ENCODE measurements at places on chromosomes 1 and 21.

DNA sequence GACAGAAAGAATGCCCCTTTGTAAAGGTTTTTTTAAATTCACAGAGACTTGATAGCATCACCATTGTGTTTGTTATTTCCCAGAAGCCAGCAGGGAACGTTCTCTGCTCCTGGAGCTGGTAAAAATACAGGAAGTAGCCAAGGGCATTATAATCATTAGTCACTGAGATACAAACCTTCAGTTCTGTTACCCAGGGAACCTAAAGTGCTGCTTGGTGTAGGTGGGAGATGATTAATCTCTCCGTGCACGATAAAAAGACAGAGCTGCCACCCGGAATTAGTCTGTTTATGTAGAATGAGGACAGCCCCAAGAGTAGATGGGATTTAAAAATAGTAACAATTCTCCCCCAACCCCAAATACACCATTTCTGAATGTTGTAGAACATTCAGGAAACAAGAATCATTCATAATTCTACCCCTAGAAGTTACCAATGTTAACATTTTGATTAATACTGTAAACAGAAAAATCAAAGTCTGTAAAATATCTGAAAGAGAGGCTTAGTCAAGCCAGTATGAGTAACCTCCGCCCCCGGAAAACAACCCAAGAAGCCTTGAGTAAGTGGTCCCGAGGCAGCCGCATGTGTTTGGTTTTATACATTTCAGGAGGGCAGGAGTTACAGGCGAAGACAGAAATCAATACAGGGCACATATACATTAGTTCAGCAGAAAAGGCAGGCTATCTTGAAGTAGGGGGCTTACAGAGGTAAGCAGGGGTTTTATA lies 45.3 kb upstream of the CTBS start:
- no peak for DNase-seq

DNA sequence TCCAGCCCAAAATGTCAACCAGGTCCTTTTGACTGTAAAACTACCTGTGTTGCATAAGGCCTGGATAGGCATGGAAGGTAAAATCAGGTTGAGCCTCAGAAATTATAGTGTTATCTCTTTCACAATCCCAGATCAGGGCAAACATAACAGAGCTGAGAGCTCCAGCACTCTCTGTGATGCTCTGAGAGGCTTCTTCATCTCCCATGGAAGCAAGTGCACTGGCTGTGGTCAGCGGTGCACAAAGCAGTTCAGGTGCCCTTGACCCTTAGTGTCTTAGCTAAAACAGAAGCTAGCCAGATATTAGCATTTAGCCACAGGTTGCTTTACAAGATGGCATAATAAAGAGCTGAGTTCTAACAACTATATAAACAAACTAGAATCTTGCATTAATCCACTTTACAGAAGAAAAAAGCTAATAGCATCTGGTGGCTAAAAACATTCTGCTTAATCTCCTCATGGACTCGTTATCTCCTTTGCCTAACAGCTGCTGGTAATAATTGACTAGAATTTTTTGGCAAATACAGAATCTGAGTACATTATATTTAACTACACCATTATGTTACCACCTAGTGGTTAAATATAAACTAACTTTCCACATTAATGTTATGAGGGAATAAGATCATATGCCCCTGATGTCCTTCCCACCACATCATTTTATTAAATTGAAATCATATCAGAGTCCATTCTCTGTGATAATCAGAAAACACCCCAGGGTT lies 25.6 kb upstream of the POGK start:
- DNase-seq: no peak

DNA sequence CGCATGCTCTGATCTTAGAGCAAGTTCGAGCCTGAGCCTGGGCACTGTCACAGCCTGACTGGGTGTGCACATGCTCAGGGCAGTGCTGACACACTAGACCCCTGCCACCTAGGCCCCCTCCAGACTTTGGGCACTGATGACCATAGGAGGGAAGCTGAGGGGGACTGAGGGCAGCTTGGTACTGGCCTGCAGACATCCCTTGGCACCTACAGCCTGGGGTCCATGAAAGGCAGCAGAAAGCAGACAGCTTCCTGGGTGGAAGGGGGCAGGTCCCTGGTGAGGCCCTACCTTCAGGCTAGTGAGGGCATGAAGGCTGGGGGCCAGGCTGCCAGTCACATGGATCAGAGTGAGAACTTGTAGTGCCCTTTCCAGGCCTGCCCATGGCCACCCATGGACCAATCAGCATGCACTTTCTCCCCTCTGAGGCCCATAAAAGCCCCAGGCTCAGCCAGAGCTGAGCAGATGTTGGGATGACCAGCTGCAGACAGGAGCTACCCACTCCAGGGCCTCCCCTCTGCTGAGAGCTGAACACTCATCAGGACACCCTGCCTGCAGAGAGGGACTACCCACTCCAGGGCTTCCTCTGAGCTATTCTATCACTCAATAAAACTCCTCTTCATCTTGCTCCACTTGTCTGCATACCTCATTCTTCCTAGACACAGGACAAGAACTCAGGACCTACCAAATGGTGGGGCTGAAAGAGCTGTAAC lies 680.8 kb downstream of the MATN1 start:
- DNase-seq: no peak

DNA sequence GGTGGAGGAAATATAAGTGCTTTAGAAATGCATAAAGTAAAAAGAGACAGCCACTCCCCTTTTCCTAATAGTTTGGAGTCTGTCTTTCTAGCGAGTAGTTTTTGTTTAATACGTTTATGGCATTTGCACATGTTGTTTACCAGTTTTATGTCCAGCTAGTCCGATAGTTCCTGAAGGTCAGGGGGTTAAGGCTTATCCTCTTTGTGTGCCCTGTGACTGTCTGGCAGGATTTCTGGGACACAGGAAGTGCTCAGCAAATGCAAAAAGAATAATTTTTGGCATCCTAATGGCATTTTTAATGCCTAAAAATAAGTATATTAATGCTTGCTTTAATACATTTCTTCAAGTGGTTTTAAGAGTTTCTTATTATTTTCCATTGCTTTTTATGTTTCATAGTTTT lies 58.4 kb downstream of the DYRK1A start:
- DNase-seq: no peak

DNA sequence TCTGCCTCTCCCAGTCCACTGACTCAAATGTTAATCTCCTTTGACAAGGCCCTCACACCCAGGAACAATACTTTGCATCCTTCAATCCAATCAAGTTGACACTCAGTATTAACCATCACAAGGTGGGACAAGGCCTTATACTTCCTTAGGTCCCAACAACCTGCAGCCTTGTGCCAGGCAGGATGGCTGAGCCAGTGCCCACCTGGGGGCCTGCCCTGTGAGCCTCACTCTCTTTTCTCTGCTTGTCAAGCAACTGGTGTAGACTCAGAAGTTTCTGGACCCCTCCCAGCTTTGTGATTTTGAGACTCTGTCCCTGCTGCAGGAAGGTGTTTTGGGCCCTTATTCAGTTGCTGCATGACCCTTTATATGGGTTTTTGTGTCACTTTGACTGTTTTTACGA lies 310.0 kb upstream of the C1orf174 start:
- DNase-seq: no peak

DNA sequence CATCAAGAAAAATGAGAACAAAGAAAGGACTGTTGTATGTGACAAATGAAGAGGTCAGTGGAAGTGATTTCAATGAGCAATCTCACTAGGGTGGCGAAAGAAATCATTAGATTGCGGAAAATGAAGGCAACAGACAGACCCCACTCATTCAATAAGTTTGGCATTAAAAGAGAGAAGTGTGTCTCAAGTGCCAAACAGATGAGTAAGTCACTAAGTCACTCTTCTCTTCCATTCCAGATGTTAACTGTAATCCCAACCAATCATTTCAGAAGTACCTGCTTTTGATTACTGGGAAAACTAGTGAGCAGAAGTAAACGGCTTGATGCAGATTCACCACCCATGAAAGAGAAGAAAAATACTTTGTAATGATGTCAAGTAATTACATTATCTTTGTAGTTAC lies 144.3 kb upstream of the PRMT6 start:
- no peak for DNase-seq

- DNase-seq: peak; percentile 29
Observed at GRCh38 chr1:65309304-65310077, at the start of gene DNAJC6. Gene DNAJC6, plus strand, starts transcription at chr1:65309543. Its CDS starts 203 bp downstream, at chr1:65309746.

DNA sequence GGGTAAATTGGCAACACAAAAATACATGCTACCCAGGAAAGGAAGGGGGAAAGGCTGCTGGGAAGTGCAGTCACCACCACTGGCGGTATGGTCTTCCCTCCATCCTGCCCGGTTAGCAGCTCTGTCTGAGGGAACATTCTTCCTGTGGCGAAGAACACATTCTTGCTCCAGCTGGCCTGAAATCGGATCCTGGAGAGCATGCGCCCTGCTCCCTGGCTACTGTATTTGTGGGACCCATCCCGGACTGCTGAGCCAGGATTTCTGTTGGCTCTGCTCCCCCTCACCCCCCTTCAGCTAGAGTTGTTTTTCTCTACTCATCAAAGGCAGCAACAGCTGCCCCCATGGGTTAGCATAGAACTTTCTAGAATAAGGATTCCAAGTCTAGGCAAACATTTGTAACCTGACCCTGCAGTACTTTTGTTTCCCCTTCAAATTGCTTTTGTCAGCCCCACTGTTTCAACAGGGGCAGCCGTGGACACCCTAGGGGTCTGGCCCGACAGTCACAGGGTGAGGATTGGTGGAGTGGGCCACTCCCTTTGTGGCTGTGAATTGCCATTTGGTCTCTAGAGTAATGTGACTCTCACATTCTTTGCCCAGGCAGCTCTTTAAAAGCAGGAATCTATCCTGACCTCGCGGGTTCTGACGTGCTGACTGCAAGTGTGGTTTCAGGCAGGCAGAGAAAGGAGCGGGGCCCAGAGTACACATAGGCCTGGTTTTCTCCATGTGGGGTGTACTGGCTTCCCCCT lies 157.7 kb downstream of the TOMM20 start:
- DNase-seq: peak; percentile 89

GRCh38 chr21:30842990-30843389 lies 13.4 kb upstream of the KRTAP7-1 start:
- no peak for DNase-seq

- no peak for DNase-seq
Observed at GRCh38 chr1:199310708-199311107, 671.9 kb downstream of the PTPRC start.

- DNase-seq: no peak
Observed at GRCh38 chr1:240465531-240465940, 146.4 kb downstream of the GREM2 start.

DNA sequence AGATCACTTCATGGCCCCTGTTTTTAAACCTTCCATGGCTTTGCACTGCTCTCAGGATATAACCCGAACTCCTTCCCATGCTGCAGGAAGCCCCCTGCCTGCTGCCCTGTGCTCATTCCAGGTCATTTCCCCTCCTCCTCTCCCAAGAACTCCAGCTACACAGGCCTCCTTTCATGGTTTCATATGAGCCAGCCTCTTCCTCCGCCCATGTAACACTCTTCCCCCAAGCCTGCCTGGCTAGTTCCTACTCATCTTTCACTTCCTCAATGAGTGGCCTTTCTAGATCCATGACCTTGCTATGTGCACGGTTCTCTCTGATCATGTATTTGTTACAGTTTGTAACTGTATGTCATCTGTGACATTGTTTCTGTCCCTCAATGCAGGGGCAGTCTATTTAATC lies 3.1 kb upstream of the NCF2 start:
- DNase-seq: no peak

DNA sequence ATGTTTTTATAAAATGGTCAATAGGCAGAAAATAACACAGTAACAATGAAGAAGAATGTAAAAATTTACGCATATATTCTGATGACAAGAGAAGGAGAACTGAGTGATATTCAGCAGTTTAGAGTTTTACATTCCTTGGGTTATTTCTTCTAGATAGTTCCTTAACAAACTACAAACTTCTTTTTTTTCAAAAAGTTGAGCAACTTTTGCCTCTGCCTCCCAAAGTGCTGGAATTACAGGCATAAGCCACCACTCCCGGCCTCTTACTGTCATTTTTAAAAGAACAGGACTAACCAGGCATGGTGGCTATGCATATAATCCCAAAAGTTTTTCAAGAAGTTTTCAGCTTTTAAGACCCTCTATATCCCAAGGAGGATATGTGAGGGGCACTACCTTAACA lies 32.9 kb downstream of the ARNT start:
- DNase-seq: no peak

GRCh38 chr1:212410231-212410820 lies 4.4 kb downstream of the PACC1 start:
- DNase-seq: no peak

DNA sequence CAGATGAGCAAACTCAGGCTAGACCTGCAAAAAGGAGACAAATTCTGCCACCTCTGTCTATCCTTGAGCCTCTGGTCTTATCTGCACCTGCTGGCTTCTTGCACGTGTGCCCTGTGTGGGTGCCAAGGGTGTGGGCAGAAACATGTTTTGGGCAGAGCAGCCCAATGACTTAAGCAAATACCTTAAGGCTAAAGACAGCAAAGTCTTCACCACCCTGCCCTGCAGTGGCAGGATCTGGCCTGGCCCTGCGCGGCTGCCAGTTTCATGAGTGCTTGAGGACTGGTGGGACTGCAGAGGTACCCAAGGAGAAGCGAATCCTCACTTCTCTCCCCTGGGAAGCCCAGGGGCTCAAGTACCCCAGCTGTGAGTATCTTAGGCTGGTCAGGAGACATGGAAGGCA lies 3.8 kb upstream of the SLC26A9 start:
- no peak for DNase-seq

- no peak for DNase-seq
Observed at GRCh38 chr1:65509912-65510680, 89.6 kb downstream of the LEPR start.

GRCh38 chr1:95815511-95815910 lies 581.5 kb downstream of the RWDD3 start:
- no peak for DNase-seq

GRCh38 chr1:115710859-115711624 lies 57.5 kb downstream of the CASQ2 start:
- no peak for DNase-seq

DNA sequence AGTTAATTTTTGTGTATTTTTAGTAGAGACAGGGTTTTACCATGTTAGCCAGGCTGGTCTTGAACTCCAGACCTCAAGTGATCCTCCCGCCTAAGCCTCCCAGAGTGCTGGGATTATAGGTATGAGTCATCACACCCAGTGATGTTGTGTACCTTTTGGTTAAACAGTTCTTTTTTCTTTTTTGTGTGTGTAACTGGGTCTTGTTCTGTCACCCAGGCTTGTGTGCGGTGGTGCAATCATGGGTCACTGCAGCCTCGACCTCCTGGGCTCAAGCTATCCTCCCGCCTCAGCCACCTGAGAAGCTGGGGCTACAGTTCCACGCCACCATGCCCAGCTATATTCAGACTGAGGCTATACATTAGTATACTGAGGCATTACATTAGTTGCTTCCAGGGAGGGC lies 37.8 kb downstream of the GABPB2 start:
- DNase-seq: no peak

GRCh38 chr1:230465691-230466090 lies 39.6 kb upstream of the PGBD5 start:
- no peak for DNase-seq

Data from AG09319 (cell line).